ENCODE measurements at places on chromosomes 6 and 20. TPM values are rescaled to one million over a fixed set of nuclear protein-coding genes. Genes with fewer than 3 reads are reported as not detected.

RIN2 gene
- total RNA-seq = not detected

SMOC2 gene
- total RNA-seq = not detected

BPIFB4 gene
- total RNA-seq = not detected

EPPIN gene
- total RNA-seq = not detected

MAFB gene
- total RNA-seq = 0.12 TPM

PDE10A gene
- not detected for total RNA-seq

CFAP206 gene
- total RNA-seq = not detected

TMC2 gene
- total RNA-seq = not detected

KCNK16 gene
- not detected for total RNA-seq

RNF146 gene
- 20.2 TPM for total RNA-seq

ZC3H12D gene
- 43.7 TPM for total RNA-seq

PET117 gene
- 14.6 TPM for total RNA-seq

FAM184A gene
- total RNA-seq = 5.5 TPM
